ENCODE measurements at places on chromosomes 5 and 9.

DNA sequence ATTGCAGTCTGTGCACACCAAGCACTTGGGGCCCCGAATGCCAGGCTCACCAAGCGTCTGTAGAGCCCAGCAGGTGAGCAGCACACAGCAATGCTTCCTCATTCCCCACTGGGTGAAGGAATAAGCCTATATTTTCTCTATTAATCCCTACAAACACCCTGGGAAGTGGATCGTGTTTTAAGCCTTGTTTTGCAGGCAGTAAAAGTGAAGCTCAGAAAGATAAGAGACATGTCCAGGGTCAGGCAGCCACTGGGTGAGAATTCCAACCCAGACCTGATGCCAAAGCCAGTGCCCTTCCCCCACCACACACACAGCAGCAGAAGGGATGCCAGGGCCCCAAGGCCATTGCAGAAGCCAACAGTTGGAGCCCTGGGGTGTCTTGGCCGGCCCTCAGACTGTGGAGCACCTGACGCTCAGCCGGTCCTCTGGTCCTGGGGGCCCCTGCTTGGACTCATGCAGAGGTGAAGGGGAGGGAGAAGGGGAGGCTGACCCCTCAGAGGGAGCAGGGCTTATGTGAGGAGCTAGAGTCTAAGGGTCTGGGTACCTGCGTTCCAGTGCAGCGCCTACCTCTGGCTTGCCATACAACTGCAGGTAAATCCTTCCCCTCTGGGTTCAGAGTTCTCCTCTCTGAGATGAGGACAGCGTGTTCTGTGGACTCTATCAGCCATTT, 26.3 kb upstream of the SYNPO start:
- DNase-seq: no peak

GRCh38 chr9:125999504-125999881, 252.3 kb downstream of the PBX3 start:
- no peak for DNase-seq

DNA sequence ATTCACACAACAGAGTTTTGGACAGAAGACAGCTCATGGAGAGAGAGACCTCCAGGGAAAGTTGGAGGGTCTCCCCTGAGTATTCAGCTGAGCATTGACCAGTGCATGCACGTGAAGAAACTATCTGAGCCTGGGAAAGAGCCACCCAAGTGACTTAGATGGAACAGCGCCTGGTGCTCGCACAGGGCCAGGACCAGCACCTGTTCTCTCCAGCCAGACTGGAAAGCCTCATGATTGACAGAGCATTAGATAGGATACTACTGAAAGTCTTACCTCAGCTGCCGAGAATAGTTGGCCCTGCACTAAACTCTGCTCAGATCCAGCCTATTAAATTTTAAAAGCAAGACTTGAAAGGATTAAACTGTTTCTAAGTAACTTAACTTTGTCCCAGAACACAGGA, 28.3 kb upstream of the NEURL1B start:
- DNase-seq: no peak

DNA sequence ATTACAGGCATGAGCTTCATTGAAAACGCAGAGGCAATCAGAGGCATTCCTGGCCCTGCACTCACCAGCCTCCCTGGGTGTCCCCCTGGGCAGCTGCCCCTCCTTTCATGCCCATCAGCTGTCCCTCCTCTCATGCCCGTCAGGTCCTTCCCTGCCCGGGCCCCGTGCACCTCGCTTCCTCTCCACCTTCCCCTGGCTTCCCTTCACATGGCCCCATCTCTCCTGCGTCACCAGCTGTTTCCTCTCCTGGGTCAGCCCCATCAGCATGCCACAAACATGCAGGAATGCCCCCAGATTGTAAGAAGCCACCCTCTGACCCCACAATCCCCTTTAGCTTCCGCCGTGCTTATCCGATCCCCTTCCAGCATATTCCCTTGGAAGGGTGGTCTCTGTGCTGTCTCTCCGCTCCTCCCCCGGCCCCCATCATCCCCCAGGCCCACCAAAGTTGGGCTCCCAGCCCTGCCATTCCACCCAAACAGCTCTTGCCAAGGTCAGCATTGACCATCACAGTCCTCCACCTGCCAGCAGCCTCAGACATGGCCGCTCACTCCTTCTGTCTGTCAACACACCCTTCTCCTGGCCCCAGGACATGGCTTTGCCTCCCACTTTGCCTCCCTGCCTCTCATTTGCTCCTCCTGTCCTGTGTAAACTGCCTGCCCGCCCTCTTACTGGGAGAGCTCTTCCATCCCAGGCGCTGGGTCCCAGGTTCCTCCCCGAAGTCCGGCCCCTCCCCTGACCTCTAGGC, 98.6 kb upstream of the IER5L start:
- DNase-seq: no peak

GRCh38 chr5:179834120-179834519, 13.4 kb downstream of the SQSTM1 start:
- DNase-seq: no peak

DNA sequence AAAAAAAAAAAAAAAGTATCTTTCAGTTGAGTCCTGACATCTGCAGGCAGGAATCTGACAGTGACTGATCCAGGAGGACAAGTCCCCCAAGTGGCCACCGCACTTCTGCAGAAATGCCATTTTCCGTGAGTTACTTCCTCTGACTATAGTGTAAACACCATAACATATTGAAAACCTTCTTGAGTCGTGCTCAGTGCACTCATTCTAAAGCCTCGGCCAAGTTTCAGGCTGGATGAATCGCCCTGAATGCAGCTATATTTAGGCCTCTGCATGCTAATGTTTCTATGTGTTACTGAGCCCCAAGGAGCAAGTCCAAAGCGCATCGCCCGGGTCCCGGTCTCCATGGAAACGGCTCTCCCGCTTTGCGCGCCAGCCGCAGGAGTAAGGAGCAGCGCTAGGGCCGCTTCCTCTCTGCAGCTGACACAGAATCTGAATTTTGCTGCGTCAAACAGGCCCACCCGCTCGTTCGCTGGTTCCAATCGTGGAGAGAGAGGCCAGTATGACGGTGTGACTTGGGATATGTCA, 335.4 kb downstream of the MSX2 start:
- peak; percentile 34 for DNase-seq

- no peak for DNase-seq
These were observed 20.0 kb downstream of the PITX1 start for GRCh38 chr5:135013947-135014570.

DNA sequence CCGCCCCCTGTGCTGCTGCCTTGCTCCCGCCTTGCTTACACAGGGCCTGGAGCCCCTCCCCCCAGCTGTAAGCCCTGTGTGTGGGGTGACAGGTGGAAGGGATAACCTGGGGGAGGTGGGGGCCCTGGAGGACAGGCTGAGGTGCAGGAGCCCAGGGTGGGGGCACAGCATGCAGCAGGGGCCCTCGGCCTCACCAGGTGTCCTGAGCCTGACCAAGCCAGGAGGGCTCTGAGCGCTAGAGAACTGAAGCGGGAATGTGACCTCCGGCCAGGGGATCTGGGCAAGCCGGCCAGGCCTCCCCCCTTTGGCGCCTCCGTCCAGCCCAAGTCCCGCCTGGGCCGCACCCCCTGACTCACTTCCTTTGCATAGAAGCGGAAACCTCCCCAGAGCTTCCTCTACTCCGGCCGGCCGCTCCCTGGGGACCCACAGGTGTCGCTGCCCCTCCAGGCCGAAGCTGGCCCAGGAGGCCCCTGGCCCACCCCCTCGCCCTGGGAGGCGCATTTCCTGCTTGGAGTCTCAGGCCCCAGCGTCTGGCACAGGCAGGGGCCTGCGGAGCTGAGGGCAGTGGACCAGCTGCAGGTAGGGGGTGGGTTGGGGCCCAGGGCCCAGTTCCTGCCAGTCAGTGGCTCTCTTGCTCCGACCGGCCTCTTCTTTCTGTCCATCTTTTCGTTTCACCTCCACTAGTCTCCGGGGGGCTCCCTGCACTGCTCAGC, at the start of gene TOR4A:
Gene TOR4A, plus strand, starts transcription at position 398 of the 713 bp plus-strand sequence. CDS start 964 bp downstream, outside the sequence.
- no peak for DNase-seq

- DNase-seq: no peak
These were observed 32.1 kb downstream of the NADK2 start for GRCh38 chr5:36209664-36210063.

- no peak for DNase-seq
These were observed 486.2 kb downstream of the DMAC1 start for GRCh38 chr9:7313389-7313788.

DNA sequence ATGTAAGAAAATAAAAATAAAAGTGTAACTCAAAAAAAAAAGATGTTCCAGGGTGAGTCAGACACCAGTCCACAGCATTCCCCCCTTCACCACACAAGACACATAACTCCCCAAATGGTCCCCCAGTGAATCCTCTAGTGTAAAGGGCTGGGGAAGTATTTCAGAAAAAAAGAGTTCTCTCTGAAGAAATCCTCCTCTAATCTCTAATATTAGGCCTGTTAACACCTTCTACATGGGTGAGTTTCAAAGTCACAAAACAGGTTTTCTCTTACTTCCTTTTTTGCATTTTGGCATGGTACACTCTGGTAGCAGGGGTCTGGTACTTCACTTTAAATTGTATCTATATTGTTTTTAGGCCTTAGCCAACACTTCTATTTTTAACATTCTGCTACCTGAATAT, 28.2 kb downstream of the RNF145 start:
- DNase-seq: no peak

- DNase-seq: no peak
These were observed 10.1 kb upstream of the MARVELD2 start for GRCh38 chr5:69404659-69405330.

DNA sequence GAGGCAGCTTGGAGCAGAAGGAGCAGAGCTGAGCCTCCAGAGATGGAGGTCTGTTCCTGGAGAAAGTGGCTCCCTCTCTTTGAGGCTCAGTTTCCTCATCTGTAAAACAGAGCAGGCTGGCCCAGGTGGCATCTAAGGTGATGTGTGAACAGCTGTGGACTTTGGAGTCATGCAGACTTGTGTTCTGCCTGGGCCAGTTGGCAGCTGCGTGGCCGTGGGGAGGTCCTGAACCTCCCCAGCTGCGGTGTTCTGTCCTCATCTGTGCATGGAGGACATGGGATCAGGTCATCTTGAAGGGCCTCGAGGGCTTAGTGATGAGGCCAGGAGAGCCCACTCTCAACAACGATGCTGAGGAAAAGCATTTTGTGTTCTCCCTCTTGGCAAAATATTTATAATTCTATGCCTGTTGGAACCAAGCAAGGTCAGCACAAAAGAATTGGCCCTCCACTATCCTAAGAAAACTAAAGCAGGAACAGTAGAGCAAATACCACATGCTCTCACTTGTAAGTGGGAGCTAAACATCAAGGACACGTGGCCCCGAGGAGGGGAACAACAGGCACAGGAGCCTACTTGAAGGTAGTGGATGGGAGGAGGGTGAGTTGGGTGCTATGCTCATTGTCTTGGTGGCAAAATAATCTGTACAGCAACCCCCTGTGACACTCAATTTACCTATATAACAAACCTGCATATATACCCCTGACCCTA, 63.2 kb upstream of the COL15A1 start:
- no peak for DNase-seq

GRCh38 chr9:130140706-130141105, 31.5 kb upstream of the NCS1 start:
- no peak for DNase-seq

GRCh38 chr5:73135021-73135420, 14.6 kb downstream of the TMEM171 start:
- DNase-seq: no peak

DNA sequence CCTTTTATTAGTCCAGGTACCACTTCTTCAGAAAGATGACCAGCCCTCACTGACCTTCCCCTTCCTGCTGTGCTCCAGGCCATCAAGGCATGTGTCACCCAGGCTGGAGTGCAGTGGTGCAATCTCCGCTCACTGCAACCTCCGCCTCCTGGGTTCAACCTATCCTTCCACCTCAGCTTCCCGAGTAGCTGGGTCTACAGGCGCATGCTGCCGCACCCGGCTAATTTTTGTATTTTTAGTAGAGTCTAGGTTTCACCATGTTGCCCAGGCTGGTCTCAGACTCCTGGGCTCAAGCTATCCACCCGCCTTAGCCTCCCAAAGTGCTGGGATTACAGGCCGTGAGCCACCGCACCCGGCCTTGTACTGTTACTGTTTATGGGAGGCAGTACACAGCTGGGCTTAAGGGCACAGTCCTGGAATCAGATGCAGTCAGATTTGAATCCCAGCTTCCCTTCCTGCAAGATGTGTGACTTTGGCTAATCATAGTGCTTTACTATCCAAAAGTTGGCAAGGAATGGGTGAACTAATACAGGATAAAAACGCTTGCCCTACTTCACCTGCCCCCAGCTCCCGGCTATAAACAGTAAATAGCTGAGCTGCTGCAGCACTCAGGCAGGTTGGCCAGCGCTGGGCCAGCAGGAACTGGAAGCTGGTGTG, 483 bp upstream of the EIF4EBP3 start:
- no peak for DNase-seq

DNA sequence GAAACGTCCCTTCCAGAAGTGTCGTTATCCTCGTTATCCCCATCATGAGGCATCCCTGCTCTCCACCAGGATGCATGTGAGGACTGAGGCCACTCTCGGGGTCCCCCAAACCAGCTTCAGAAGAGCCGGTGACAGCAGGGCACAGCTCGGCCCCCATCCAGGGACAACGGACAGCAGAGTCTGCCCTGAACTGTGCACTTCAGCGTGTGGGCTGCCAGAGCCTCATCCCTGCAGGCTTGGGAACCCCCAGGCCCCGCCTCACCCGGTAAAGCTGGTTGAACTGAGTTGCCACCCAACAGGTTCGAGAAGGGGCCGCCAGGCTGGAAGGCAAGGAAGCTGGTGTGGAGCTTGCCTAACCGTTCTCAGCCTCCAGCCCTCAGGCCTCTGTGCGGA, 710 bp upstream of the CARD9 start:
- no peak for DNase-seq

DNA sequence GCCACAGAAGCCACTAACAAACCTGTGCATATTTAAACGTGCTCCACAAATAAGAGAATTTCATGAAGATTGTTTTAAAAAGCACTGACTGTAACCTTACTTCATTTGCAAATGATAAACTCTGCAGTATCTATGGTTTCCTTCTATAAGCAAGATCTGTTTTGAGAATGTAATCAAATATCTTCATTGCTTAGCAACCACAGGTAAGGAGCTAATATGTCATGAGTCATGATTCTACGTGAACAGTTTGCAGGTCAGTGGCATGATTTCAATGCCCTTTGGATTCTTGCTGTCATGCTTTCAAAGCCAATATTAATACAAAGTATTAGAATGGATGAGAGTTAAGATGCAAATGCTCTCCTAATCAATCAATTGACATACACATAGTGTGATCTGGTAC, 325.0 kb downstream of the EDIL3 start:
- DNase-seq: no peak

DNA sequence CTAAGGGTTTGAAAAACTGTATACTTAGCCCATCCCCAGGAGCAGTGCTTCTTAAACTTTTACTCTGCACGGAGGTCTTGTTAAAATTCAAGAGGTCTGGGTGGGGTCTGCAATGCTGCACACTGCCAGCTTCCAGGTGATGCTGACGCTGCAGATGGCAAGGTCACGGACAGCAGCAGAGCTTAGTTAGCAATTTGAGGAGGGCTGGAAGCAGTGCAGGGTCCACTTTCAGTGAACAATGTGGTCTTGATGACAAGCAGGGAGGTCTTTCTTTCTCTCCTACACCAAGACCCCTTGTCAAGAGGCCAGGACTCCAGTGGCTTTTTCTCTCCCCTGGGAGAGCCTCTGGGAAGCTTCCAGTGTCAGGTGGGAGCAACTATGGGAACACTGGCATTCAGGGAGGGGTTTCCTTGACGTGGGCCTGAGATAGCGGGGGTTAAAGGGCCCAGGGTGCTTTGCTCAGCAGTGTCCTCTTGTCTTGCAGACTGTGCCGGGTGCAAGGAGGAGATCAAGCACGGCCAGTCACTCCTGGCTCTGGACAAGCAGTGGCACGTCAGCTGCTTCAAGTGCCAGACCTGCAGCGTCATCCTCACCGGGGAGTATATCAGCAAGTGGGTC, 65.0 kb upstream of the AFAP1L1 start:
- no peak for DNase-seq
